Mesenteric fat pad (tissue), 1 donor: ENCODE measurements at places on chromosomes 7 and 10.

DNA sequence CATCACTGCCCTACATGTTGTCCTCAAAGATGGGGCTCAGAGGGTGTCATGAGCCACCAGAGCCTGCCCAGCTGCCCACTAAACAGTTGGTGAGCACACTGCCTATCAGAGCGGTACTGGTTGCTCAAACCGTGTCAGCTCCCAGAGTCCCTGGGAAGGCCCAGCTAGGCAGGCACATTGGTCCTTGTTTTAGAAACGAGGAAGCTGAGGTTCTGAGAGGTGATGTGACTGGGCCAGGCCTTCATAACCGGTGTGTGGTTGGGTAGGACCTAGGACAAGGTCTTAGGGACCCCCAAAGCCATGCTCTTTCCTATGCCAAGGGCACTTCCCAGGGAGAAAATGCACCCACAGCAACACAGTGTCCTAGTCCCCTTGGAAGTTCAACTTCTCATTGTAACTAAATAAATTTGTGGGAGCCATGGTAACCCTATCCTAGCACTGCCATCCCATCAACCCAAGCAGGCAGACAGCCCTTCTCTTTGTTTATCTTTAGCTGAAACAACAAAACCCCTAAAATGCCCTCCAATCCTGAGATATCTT is 174.7 kb upstream of the PDE1C start:
- no peak for DNase-seq

GRCh38 chr7:132915647-132916046 is 166.2 kb downstream of the CHCHD3 start:
- no peak for DNase-seq

DNA sequence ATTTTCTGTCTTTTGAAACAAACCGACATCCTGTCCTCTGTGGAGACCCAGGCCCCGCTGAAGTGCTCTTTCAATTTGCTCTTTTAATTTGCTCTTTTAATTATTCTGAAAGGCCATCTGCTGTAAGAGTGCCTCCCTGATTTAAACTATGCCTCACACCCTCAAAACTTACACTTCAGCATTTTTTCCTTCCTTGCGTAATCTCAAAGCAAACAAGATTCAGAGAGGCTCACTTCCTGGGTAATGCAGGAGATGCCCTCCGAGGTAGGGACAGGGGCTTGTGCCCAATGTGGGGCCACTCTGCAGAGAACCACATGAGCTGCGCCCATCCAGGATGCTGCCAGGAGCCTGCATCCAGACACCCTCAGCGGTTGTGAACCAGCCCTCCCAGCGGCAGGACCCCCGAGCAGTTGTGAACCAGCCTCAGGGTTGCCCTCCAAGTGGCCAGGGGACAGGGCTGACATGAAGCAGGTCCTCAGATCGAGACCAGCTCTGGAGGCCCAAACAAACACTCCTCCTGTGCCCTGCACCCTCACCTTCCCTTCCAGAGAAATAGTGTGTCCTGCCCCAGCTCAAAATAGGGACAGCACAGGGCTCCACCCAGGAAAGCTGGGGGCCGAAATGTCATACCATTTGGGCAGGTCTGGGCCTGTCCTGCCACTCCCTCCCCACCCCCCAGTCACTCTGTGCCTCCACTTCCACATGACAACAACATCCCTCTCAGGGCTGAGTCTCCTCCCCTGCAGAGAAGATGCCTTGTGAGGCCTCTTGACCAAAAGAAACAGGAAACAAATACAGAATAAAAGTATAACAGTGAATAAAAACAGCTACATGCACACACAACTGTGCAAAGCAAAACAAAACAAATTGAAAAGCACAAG is 190.4 kb downstream of the PTPRN2 start:
- no peak for DNase-seq

GRCh38 chr7:131254211-131254610 is 73.5 kb upstream of the MKLN1 start:
- no peak for DNase-seq

- no peak for DNase-seq
These were observed 111.3 kb upstream of the CARD11 start for GRCh38 chr7:3154881-3155494.

DNA sequence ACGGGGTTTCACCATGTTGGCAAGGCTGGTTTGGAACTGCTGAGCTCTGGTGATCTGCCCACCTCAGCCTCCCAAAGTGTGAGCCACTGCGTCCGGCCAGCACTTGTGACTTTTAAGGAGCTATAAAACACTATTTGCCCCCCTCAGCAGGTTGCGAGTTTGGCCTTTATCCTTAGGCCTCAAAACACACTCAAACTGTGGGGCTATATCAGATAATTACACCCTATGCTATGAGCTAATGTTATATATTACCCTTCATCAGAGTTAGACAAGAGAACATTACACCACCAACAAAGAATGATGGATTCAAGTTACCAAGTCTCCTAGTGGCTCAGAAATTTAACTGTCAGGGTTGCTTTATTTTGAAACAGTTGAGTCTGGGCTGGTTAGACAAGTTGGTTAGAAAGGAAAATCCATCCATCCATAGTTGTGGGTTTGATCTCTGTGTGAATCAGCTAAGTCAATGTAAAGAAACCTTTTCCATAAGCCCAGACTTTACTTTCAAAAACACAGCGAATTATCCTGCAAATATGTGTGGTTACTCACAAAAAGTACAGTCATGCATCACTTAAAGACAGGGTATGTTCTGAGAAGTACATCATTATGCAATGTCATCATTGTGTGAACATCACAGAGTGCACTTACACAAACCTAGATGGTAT is 115.8 kb downstream of the SEMA3D start:
- no peak for DNase-seq

GRCh38 chr10:133339708-133340380 is 3.1 kb upstream of the CALY start:
- no peak for DNase-seq

DNA sequence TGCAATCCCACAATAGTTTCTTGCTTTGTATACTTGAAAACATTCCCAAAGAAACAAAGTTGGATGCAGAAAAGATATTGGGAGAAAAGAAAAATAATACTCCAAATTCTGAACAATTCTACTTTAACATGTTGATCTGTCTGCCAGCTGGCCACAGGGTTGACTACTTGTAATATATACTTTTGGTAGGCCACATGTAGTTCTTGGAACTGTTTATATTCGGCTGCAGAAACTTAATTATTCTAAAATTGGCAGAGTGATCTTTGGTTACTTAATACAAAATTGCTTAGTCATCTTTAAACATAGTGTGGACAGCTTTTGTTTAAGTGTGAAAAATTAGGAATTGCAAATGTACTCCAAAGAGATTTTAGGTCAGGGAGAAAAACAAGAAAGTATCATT is 76.0 kb downstream of the CALD1 start:
- no peak for DNase-seq

DNA sequence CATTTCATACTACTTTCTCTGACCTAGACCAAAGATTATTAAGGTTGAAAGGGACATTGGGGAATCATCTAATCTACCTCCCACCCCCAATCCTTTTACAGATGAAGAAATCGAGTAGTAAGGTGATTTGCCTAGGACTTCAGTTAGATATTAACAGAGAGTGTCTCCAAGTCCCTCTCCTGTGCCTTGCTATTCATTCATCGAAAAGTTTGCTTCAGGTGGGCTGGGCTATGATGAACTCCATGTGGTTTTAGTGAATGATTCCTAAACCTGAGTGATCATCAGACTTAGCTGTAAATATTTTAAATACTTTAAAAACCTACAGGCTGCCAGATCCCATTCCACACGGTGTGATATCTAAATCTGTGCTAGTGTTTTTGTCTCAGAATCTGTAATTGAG is 259.4 kb upstream of the SORCS1 start:
- no peak for DNase-seq
